AG04450 (cell line): ENCODE measurements at places on chromosomes 2 and 18.

DNA sequence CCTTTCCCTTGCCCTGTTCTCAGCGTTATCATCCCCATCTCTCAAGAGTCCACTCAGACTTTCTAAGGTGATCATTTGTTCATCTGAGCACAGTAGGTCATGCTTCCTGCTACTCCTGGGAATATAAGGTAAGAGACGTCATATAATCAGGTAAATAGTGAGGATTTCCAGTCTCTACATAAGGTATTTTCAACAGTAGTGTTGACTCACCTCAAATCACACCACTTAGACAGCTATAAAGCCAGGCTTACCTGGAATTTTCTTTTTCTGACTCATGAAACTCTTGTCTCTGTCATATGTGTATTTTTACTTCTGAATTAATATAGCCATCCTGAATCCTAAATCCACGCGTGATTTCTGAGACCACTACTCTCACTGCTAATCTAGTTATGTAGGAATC lies 443.2 kb downstream of the ARHGAP15 start:
- no peak for DNase-seq

DNA sequence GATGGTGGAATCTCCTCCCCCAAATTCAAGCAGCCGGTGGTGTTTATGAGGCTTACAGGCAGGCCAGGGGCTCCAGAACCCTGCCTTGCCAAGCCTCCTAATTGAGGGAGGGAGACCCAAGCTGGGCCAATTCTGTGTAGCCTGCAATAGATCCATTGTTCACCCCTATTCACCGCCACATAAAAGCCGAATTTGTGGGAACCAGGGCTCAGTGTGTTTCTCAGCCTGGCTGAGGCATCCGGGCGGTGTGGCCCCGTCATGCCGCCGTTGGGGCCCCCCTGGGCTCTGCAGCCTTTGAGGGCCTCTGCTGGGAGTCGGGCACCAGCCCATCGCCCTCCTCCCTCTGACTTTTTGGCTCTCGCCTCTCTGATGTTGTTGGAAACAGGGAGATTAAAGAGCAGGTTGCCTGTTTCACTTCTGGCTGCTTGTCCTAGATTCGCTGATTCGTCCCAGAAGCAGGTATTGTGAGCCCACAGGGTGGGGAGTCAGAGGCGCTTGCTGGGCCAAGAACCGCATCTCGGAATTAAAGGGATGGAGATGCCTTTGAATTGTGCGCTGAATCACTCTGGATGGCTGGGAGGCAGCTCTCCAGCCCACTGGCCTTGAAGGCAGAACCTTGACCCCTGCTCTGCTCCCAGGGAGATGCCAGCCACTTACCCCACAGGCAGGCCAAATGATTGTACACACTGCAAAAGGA lies 14.7 kb upstream of the OTOS start:
- DNase-seq: no peak

GRCh38 chr2:71637736-71638135 lies 184.4 kb downstream of the DYSF start:
- no peak for DNase-seq

- no peak for DNase-seq
These were observed 5.3 kb downstream of the FHL2 start for GRCh38 chr2:105393373-105394055.

DNA sequence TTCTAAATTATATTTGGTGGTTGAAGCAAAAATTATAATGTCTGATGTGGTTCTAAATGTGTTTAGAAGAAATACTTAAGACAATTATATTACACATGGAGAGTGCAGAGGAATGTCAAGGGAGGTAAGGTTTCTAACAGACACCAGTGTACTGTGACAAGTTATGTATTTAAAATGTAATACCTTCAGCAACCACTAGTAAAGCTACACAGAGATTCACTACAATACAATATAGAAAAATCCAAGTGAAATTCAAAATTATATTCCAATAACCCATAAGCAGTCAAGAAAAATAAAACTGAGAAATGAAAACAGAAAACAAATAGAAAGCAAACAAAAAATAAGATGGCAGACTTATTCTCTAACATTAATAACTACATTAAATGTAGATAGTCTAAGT lies 249.5 kb upstream of the KLHL14 start:
- no peak for DNase-seq

DNA sequence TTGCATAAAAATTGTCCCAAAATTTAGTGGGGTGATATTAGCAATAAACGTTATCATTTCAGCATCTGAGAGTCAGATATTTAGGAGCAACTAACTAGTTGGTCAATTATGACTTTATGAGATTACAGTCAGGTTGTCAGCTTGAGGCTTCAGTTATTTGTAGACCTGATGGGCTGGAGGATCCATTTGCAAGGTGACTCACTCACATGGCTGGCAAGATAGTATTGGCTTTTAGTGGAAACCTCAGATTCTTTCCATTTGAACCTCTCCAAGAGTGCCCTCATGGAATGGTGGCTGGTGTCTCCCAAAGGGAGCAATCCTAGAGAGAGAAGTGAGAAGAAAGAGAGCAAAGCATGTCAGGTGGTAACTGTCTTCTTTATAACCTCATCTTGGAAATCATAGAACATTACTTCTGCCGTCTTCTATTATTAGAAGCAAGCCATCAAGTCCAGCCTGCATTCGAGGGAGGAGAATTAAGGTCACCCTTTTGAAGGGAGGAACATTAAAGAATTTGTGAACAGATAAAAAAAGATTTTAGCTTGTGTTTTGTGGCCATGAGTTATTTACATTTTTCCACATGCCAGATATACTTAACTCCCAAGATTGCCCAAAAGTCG lies 92.5 kb downstream of the HAUS1 start:
- no peak for DNase-seq

DNA sequence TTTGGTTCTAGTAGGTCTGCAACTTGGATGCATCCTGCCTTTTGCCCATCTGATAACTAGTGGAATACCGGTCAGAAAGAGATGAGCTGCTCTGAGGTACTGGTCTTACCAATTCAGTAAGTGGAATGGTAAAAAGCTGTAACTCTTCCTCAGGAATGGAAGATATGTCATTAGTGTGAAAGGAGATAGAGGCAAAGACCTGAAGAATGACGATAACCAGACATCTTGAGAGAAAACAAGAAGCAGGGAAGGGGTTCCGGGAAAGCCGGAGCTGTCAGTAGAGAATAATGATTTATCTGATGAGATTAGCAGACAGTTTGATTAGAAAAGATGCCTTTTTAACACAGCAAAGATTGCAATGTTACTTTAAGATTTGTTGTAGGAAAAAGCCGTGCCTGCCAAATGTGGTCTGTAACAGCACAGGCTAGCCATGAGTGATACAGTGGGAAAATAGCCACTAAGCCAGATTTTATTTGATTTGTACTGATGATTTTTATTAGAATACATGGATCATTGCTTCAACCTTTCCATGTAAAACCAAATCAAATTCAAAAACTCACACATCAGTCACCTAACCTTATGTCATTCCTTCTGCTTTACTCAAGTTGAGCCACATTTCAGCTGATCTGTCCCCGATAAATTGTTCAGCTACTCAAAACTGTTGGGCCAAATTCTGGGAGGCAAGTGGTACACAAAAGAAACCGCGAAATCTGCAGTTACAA lies 110.0 kb downstream of the TCF4 start:
- DNase-seq: no peak

DNA sequence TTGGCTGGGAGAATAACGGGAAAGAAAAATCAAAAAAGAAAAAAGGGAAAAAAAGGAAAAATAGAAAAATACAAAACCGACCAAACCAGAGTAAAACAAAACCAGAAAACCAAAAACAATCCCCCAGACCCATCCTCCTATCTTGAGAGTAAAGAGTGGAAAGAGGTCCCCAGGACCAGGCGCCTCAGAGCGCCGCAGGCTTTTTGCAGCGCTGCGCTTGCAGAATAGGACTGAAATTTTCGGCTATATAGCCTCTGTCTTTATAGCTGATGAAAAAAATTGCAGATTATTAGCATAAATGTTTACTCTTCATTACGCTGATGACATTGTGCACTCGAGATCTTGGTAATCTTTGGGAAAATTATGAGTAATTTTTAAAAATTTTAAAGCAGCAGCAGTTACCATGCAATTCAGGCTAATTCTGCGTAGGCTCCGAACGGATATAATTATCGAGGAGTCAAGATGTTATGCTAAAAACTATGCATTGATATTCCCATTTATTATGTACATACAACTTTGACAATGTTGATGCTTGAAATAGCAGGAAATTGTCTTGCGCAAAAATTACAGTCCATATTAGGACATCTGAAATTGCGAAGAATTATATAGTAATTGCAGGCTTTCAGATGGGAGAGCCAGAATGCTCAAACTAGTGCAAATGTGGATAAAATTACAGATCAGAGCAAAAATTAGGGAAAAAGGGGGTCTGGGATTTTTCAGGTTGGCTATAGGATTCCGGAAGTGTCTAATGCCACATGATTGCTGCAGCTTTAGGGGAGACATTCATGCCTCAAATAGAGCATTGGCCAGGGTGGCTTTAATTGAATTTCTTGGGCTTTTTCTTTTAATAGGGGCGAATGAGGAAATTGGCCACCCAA lies 8.3 kb downstream of the DLX1 start:
- no peak for DNase-seq

- DNase-seq: no peak
These were observed 3.7 kb upstream of the GKN1 start for GRCh38 chr2:68970566-68971265.

DNA sequence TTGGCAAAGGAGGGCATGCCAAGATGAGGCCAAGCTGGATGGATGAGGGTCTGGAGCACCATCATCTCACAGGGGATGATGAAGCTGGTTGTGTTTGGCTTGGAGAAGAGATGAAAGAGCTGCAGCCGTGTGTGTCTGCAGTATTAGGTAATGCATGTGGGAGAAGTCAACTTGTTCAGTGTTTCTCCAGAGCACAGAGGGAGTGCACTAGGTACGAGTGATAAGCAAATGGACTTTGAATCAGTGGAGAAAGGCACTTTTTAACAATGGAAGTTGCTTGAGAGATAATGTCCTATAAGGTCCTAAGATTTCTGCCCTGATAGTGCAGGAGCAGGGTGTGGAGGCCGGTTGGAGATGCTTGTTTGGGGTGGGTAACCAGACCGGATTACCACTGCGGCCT lies 36.0 kb downstream of the SLC14A2 start:
- no peak for DNase-seq

GRCh38 chr2:217739741-217740140 lies 263.1 kb downstream of the TNS1 start:
- no peak for DNase-seq

DNA sequence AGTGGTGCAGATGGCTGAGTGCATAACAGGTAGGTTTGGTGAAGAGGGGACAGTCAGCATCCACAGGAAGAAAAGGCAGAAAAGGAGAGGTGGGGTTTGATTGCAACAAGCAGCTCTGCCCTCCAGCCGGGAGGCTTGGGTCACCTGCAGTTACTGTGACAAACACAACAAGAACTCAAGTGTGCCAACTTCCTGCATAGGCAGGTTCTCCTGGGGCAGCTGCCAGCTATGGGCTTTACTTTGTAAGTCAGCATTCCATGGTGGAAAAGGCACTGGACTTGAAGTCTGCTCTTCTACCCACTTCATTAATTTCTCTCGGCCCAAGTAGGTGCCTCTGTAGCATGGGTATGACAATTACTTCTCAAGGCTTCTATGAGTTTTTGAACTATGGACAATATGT lies 98.9 kb downstream of the MYT1L start:
- DNase-seq: no peak

GRCh38 chr2:240590681-240591111 lies 4.2 kb downstream of the CAPN10 start:
- no peak for DNase-seq
